ENCODE measurements at places on chromosomes 16 and 17.

GRCh38 chr16:49932946-49933345 is 77.0 kb upstream of the ZNF423 start:
- no peak for DNase-seq

GRCh38 chr17:72183194-72183685 is 62.4 kb downstream of the SOX9 start:
- no peak for DNase-seq

DNA sequence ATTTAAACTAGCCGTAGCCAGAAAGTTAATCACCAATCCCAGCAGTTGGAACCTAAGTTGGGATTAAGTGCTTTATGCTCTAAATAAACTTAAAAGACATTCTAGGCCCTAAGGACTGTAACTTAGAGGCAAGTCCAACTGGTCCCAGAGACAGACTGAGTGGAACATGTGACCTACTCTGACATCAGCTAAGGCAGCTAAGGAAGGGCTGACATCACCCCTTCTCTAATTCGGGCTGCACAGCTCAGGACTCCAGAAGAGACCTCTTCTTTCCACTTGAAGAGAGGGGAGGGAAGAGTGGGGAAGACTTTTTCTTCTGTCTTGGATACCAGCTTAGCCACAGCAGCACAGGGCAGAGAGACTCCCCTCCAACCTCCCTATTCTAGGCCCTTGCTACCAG is 565.2 kb downstream of the CDH8 start:
- no peak for DNase-seq

DNA sequence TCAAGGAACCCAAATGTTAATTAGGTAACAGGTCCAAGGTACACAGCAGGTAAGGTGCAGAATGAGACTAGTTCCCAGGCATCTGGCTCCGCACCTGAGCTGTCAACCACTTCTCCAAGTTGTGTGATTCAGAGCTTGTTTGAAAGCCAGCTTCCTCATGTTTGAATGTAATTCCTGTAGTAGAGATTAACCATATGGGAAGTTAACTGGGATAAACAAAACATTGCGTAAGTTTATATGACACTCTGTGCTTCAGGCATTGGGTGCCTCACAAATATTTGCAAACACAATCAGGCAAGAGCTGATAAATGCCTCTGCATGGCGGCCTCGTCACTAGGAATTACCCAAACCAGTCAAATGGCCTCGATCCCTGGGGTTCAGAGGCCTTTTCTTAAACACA is 27.9 kb upstream of the CPHXL start:
- DNase-seq: no peak

- DNase-seq: no peak
These were observed 50.3 kb upstream of the TOX3 start for GRCh38 chr16:52597073-52597771.

Measured in activated CD4-positive, alpha-beta T cell treated with anti-CD3 and anti-CD28 coated beads, Interleukin-2, Interleukin-4, amounts not matched to agents 100 ng/mL and 50 ng/mL, durations not matched to agents 16 hours and 8 hours (primary cell).